ENCODE measurements at places on chromosomes 16 and 17.

DNA sequence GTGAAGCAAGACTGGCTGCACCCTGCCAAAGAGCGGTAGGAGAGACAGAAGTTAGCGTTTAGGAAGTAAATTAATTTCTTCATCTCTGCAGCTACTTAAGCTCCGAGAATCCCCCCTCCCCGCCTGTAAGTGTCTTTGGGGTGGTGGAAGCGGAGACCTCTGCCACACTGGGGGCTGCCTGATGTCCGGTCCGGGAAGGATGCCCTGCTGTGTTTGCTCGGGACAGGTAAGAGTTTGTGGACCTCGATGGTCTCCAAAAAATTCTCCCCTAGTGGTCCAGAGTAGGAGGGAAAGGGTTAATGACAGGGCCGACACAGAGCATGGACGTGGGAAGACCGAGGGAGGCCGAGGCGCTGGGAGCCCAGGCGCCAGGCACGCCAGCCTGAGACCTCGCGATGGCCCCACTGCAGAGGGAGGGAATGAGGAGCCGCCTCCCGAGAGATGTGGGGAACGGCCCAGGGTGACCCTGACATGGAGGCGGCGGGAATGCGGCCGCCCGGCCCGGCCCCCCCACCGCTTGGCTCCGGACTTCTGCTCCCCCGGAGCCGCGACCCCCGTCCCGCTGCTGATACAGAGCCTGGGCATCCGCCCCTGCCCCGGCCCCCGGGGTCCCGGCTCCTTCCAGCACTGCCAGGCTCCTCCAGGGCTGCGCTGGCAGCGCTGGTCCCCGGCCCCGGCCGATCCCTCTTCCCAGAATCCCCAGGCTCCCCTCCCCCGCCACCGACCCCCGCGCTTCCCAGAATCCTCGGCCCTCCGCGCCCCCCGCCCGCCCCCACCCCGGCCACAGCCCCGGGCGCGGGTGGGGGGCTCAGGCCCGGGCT, 680 bp downstream of the ZNF629 start:
- peaks cover 19% of the 10 kb centered on the region for H3K4me1 ChIP-seq
- H3K27ac ChIP-seq: peak overlapping the region; percentile 92
- no peak for DNase-seq
- no peaks in the 10 kb centered on the region for H3K27me3 ChIP-seq

DNA sequence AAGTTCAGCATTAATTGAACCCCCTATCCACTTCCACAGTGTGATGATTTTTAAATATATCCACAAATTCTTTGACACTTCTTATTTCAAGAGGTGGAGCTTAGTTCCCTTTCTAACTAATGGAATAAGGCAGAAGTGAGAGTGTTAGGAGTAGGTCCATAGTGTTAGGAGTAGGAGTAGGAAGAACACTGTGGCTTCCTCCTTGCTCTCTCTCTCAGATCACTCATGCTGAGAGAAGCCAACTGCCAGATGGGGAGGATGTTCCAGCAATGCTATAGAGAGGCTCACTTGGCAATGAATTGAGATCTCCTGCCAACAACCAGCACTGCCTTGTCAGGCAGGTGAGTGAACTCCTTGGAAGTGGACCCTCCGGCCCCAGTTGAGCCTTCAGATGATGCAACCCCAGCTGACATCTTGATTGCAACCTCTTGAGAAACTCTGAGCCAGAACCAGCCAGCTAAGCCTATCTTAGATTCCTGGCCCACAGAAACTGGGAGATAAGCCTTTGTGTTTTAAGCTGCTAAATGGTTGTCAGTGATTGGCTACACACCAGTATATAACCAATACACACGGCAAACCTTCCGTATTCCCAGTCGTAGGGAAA, 44.3 kb downstream of the SPECC1 start:
- H3K27ac ChIP-seq: no peak overlapping the region
- no peaks in the 10 kb centered on the region for H3K36me3 ChIP-seq
- no peak overlapping the region for H3K4me3 ChIP-seq
- H3K27me3 ChIP-seq: no peaks in the 10 kb centered on the region

DNA sequence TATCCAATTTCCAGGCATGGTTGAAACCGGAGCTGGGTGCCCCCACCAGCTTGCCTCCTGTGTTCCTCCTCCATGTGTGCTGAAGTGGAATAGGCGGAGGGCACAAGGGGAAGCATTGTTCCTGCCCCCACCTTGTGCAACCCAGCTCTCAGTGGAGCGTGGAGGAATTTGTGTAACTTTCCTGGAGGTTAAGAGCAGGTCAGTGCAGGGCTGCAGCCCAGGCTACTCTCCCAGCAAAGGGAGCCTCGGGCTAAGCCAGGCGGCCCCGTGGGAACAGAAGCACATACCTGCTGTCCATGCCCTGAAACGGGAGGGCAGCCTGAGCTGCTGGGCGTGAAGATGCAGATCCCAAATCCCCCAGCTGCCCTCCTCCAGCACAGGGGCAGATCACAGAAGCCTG, 158.8 kb upstream of the LHX1 start:
- H3K4me3 ChIP-seq: no peak overlapping the region
- no peaks in the 10 kb centered on the region for H3K27me3 ChIP-seq
- no peaks in the 10 kb centered on the region for H3K4me1 ChIP-seq
- H3K27ac ChIP-seq: no peak overlapping the region
- H3K36me3 ChIP-seq: no peaks in the 10 kb centered on the region

DNA sequence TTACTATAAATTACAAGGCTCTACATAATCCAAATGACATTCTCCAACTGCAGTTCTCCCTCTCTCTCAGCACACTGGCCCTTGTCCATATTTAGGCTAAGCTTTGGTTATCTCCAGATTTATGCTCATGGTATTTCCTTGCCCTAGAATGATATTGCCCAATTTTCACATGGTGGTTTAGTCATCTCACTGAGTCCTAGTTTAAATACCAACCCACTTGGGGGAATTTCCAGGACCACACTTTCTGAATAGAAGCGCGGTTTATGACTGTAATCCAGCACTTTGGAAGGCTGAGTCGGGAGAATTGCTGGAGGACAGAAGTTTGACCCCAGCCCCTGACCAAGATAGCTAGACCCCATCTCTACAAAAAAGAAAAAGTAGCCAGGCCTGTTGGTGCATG, 280.1 kb upstream of the MON1B start:
- no peak overlapping the region for H3K4me3 ChIP-seq
- no peaks in the 10 kb centered on the region for H3K27me3 ChIP-seq
- H3K36me3 ChIP-seq: no peaks in the 10 kb centered on the region
- H3K27ac ChIP-seq: no peak overlapping the region
- DNase-seq: no peak

DNA sequence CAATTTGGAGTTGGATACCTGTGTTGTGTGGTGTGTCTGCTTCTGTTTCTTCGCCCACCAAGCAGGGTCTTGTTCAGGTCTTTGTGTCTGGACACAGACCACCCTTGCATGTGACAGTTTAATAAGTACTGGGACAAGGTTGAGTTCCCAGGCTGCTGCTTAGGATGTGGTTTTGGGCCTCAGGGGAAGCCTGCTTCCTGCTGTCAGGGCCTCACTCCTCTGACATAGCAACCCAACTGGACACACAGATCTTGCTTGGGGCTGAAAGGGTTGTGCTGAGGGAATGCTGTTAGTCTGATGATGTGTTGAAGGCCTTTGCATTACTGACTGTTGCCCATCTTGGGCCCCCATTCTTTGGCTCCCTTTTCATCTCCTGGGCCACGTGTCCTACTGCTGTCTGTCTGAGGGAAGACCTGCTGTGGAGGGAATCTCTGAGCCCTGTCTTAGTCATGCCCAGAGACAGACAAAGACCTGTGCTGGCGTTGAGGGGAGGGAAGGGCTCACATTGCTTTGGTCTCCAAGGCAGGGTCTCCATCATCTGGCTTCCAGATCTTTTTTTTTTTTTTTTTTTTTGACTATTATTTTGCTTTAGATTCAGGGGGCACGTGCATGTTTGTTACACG, 4.7 kb upstream of the TGFB1I1 start:
- no peak for DNase-seq
- no peaks in the 10 kb centered on the region for H3K27me3 ChIP-seq
- H3K27ac ChIP-seq: no peak overlapping the region
- peaks cover 18% of the 10 kb centered on the region for H3K4me1 ChIP-seq
- H3K4me3 ChIP-seq: no peak overlapping the region
- peaks cover 24% of the 10 kb centered on the region for H3K36me3 ChIP-seq

DNA sequence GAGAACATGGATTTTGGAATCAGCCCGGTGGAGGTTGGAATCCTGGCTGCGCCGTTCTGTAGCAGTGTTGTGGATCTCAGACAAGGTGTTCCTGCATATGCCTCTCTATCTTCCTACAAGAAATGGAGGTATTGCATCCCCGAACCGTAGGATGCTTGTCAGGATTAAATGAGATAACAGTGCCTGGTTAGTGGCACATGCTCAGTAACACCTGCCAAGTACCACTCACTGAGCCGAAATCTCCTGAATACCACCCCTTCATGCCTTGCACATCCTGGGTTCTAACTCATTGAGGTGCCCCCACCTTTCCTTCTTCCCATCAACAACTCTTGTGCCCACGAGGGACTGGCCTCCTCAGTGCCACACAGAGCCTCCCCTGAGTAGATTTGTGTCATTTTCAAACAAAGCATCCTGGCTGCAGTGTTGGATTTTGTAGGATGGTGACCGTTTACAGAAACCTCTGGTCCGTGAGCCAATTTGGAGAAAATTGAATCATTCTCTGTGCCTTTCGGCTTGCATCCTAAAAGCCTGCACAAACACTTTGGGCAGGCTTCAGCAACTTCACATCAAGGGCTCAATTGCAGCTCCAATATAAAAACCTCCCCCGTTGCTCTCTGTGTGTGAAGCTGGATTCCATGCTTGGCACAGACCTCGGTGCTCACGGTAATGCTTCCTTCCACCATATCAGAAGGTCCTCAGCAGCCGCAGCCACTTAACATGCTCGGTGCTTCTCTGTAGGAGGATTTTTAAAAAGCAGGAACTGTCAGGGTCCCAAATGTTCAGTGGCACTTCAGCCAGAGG, 84.2 kb downstream of the WWOX start:
- no peaks in the 10 kb centered on the region for H3K27me3 ChIP-seq
- no peak overlapping the region for H3K27ac ChIP-seq
- H3K4me1 ChIP-seq: peaks cover 16% of the 10 kb centered on the region
- no peak overlapping the region for H3K4me3 ChIP-seq

- H3K4me3 ChIP-seq: no peak overlapping the region
- H3K27me3 ChIP-seq: no peaks in the 10 kb centered on the region
- H3K4me1 ChIP-seq: peaks cover 17% of the 10 kb centered on the region
- H3K27ac ChIP-seq: no peak overlapping the region
- DNase-seq: no peak
These were observed 57.9 kb downstream of the ADCY9 start for GRCh38 chr16:4058386-4058785.

DNA sequence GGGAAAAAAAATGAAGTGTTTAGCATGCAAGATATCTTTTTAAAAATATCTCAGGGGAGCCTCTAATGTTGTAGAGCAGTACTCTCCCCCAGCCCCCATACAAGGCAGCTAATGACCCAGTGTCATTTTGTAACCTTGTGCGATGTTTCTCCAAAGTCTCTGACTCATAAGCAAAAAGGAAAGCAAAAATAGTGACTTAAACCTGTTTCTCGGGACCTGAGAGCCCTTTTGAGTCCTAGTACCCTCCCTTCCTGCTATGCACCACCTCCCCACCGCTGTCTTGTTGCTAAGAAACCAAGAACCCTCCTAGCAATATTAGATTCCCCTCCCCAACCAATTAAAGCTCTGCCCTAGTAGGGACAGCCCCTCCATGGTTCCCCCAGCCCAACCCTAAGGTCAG, 2.8 kb downstream of the MYCBPAP start:
- H3K36me3 ChIP-seq: no peaks in the 10 kb centered on the region
- no peak overlapping the region for H3K4me3 ChIP-seq
- H3K4me1 ChIP-seq: peaks cover 29% of the 10 kb centered on the region
- no peaks in the 10 kb centered on the region for H3K27me3 ChIP-seq
